ENCODE measurements at places on chromosomes 3 and 15.

DNA sequence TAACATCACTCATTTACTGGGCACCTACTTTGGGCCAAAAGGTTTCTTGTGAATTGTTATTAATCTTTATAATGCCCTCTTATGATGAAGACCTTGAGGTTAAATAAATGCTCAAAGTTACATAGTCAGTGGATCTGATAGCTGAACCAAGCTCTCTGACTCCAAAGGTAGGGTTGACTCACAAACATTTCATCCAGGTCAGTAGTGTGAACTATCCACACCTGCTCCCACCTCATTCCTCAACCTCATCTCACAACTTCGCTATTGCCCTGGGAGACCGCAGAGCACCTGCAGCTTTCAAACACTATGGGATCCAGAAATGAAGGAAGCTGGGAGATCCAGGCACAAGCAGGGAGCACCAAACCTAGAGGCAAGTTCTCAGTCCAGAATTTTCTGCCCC is 93.8 kb upstream of the FGF12 start:
- no peak for DNase-seq

DNA sequence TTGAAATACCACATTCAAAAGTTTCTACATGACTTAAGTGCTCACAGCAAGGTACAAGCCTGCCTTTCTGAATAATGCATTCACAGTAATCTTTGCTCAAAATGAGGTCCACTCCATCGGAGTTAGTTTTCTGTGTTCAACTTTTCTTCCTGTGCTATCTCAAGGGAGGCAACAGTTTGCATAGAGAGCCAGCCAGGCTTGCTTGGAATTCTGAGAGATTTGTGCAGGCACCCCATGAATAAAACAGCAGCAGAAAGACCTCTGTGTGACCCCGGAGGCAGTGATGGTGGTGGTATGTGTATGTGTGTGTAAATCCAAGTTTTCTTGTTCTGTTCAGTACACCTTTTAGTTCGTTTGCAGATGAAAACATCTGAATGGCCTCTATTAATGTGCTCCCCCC is 124.0 kb downstream of the ADAMTS9 start:
- DNase-seq = no peak

DNA sequence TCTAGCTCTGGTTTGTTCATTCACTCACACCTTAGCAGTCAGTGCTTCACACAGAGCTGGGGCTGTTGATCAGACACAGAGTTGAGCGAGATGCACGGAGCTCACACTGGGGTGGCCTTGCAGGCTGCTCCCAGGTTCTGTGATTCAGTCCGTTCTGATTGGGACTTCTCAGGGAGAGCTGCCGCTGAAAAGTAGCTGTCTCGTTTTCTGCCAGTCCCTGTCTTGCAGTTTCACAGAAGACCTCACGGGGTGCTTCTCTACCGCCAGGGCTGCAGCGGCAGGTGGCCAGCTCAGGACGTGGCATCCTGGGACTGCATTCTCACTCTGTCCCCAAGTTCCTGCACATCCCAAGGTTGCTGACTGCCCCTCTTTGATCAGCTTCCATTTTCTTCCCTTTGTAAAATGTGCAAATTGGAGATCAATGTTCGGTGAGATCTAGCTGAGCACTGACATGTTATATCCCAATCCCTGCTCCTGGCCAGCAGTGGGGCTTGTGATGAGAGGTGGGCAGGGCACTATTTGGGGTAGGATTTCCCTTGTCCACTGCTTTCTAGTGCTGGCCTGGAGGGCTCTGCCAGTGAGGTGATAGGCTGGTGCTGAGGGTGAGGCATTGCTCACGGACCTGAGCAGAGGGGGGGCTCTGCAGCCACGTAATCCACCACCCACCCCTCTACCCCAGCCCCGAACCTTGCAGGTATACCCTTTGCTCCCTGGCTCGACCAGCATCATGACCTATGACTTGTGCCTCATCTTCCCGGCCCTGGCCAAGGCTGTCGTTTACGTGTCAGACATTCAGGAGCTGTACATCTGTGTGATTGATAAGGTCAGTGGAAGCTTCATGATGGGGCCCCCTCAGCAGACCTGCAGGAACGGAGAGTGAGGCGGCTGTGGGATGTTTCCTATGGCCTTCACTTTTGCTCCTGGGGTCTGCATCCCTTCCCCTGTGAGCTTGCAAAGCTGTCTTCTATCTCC is 5.3 kb upstream of the TXNRD3 start:
- no peak for DNase-seq

- no peak for DNase-seq
Measured at GRCh38 chr3:13347390-13347950, 72.7 kb downstream of the NUP210 start.

- DNase-seq = no peak
Measured at GRCh38 chr15:38627689-38628277, 63.2 kb upstream of the RASGRP1 start.

- no peak for DNase-seq
Measured at GRCh38 chr3:175316799-175317198, 457.7 kb downstream of the NAALADL2 start.

- DNase-seq = no peak
Measured at GRCh38 chr15:40040770-40041169, 1.8 kb upstream of the SRP14 start.

GRCh38 chr3:192919901-192920300 is 2.2 kb upstream of the MB21D2 start:
- DNase-seq = no peak

All from NCI-H1092 treated with DMSO at 0.1 percent for 48 hours (cell line).